Activated naive CD4-positive, alpha-beta T cell treated with Interleukin-2 at 50 U/mL for 16 hours (primary cell): ENCODE measurements at places on chromosomes 7 and 10.

- no peak for DNase-seq
Measured at GRCh38 chr7:69162931-69163670, 435.2 kb upstream of the AUTS2 start.

- DNase-seq: no peak
Measured at GRCh38 chr7:111711426-111712065, 149.3 kb upstream of the IMMP2L start.

- DNase-seq: no peak
Measured at GRCh38 chr10:99981581-99982199, 28.1 kb downstream of the DNMBP start.

- DNase-seq: no peak
Measured at GRCh38 chr7:101896316-101896715, 78.9 kb downstream of the CUX1 start.

- no peak for DNase-seq
Measured at GRCh38 chr10:102196893-102197292, 29.2 kb upstream of the ELOVL3 start.

DNA sequence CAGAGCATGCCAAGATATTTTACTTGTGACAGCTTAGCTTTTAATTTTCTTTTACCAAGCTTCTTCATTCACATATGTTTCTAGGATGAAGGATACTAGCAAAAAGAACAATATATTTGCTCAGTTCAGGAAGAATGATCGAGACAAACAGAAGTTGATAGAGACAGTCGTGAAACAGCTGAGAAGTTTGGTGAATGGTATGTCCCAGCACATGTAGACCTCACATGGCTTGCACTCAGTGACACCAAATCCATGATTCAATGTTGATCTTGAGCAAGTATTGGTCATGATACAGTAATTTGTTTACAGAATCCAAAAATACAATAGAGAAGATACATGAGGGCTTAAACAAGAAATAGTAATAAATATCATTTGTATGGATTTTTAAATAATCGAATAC, 2.5 kb upstream of the CYP26C1 start:
- no peak for DNase-seq

DNA sequence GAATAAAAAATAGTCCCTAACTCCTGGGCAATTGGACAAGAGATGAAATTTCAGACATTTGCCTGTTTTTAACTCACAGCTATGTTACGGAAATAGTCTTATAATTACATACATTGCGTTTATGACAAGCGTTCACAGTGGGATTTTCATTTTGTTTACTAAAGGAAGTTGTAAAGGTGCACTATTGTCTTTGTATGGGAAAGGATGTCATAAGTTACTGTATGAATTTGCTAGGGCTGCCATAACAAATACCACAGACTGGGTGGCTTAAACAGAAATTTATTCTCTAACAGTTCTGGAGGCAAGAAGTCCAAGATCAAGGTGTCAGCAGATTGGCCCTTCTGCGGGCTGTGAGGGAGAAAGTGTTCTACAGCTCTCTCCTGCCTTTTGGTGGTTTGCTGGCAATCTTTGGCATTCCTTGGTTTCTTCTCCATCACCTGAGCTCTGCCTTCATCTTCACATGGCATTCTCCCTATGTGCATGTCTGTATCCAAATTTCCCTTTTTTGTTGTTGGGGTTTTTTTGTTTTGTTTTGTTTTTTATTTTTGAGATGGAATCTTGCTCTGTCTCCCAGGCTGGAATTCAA, 5.6 kb downstream of the NFE2L3 start:
- DNase-seq: no peak

DNA sequence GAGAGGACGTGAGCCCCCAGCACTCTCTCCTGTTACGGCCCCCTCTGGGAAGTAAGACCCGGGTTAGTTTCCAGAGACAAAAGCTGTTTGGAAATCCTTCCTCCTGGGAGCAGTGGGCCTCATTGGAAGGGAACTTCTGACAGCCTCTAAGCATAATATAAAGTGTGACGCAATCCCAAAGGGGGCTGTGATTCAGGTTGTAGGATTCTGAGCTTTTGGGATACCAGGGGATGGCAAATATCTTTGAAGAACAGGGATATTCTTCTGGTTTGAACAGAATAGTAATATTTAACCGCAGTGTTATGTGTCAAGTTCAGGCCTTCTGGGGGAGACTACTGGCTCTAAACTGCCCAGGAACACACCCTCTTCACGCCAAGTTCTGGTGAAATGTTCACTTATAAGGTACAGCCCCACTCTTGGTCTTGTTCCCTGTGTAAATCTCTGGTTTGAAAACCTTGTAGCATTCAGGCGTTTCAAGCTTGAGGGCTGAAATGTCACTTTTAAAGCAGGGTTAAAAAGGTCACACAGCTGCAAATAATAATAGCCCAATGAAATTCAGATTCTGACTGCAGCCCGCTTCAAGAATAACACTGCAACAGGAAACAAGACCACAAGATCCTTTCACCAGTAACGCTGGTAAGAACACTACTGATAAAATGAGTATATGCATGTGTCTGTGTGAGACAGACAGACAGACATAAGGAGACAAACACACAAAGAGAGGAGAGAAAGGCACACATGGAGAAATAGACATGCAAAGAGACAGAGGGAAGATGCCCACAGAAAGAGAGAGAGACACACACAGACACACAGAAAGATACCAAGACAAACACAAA, 69.0 kb downstream of the CREB5 start:
- DNase-seq: no peak

GRCh38 chr7:129952086-129952652, 591 bp downstream of the UBE2H start:
- DNase-seq: peak; percentile 25

- no peak for DNase-seq
Measured at GRCh38 chr7:96949766-96950165, 55.6 kb upstream of the DLX6 start.

DNA sequence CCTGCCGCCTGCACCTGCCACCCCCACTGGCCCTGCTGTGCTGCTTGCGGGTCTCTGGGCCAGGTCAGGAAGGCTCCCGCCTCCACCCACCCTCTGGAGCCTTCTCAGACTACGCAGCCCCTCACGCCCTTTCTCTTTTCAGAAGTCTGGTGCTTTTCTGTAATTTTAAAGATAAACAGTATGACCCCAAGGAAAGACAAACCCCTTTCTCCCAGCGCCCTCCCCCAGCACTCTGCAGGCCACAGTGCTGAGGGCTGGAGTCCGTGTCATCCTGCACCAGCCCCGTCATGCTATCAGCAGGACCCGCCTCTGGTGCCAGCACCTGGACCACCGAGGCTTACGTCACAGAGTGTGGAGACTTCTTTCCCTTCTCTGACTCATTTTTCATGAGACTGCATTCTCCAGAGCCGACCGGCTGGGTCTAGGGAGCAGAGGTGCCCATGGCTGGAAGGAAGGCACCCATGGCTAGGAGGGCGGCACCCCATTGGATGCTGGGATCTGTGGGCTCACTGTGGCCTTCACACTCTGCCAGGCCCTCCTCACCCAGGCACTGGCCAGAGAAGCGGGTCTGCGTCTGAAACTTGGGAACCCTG, 53.4 kb downstream of the CFAP46 start:
- DNase-seq: no peak

- no peak for DNase-seq
Measured at GRCh38 chr10:13189961-13190360, 28.6 kb downstream of the MCM10 start.

DNA sequence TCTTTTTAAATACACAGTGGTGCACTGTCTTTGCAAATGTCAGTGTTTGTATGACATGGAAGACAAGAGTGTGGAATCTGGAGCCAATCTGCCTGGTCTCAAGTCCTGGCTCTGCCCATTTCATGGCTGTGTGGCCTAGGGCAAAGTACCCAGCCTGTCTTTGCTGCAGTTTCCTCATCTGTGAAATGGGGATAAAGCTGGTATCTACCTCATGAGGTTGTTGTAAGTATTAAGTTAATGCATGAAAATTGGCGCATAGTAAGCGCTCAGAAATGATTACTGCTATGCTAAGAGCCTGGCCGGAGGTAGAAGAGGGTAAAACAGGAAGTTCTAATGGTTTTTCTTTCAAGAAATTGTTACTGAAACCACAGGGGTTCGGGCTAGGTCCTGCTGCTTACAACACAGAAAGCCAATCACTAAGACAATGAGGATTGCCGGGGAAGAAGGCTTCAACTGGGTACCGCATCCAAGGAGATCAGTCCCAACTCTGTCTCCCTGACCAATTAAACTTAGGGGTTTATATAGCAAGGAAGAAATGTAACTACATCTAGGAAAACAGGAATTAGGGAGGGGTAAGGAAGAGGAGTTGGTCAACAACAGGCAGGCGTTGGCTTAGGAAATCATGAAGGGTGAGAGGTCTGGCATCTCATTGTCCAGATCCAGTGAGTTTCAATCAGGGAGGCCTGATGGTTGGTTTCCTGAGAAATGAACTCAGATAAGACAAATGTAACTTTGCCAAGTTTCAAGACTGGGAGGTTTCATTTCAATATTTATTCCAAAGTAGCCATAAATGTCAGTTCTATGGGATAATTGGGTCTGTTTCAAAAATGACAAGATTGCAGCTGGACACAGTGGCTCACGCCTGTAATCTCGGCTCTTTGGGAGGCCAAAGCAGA, 57.0 kb downstream of the CHST3 start:
- DNase-seq: no peak

DNA sequence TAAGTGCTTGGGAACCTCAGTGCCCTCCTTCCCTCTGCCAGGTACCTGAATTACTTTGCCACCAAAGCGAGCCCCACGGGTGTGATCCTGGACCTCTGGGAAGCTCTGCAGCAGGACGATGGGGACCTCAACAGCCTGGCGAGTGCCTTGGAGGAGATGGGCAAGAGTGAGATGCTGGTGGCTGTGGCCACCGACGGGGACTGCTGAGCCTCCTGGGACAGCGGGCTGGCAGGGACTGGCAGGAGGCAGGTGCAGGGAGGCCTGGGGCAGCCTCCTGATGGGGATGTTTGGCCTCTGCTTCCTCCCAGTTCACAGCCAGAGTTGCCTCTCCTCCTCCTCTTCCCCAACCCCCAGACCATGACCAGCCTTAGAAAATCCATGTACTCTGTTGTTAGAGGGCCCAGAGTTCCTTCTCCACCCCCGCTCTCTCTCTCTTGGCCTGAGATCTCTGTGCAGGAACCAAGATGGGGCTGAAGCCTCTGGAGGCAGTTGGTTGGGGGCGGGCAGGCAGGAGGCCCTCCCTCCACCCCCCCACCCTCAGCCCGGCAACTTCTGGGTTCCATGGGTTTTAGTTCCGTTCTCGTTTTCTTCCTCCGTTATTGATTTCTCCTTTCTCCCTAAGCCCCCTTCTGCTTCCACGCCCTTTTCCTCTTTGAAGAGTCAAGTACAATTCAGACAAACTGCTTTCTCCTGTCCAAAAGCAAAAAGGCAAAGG, 19.8 kb upstream of the SLC29A3 start:
- no peak for DNase-seq

- no peak for DNase-seq
Measured at GRCh38 chr7:23298141-23298881, 828 bp upstream of the MALSU1 start.

DNA sequence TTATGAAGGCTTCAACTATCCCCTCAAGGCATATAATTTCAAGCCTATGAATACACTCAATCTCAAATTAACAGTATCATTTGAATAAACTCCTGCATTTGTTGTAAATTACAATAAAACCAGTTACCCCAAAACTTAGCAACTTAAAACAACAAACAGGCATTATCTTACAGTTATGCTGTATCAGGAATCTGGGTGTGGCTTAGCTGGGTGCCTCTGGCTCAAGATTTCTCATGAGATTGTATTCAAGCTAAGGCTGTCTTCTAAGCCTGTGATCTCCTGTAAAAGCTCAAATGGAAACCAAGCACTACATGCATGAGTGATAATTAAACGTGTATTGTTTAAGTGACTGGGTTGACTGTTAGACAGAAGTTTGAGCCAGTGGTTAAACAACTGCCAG, 341.0 kb upstream of the PHF14 start:
- DNase-seq: no peak

DNA sequence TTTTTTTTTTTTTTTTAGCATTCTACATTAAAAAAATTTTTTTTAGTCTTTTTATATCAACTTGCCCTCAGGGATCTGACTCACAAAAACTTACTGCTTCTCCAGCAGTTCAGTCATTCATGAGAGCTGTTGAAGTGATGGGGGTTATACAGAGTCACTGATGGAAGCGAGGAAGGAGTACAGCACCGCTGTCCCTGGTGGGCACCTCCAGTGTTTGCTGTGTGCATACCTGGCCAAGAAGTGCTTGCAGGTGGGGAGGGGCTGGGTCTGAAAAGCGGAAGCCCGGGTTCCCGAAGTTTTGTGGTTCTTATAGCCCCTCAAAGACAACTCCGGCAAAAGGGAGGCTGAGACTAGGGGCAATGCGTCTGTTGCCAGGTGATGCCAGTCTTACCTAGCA, 46.2 kb downstream of the MINDY4 start:
- no peak for DNase-seq

DNA sequence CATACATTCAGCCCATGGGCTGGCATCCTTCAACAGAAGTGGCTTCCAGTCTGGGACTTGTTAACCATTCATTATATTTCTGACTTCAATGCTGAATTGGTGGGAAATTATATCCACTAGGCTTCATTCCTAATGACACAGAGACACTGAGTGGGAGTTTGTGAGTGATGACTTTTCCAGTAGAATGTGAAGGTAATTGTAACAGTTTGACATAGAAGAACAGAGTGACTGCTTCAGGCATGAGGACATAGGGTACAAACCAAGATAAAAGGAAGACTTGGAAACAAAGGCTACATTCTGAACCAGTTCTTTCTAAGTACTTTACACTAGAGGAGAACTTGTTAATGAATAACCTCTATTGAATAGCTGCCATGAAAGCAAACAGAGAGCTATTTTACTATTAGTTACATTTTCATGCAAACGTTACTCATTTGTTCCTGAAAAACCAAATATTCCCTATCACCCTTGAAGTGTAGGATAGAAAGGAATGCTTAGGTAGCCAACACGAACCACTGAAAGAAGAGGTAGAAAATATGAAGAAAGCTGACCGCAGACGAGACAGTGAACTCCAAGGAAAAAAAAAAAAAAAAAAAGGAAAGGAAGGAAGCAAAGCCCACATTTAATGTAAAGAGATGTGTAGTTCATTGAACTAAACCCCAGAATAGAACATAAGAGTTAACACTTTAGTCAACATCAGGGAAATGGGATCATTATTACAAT, 237.0 kb upstream of the SEMA3C start:
- DNase-seq: no peak

- no peak for DNase-seq
Measured at GRCh38 chr10:100767422-100767775, 22.0 kb downstream of the PAX2 start.
